ENCODE measurements at places on chromosomes 7 and 10.

- DNase-seq = no peak
Measured at GRCh38 chr10:98316661-98317060, 48.7 kb upstream of the LOXL4 start.

DNA sequence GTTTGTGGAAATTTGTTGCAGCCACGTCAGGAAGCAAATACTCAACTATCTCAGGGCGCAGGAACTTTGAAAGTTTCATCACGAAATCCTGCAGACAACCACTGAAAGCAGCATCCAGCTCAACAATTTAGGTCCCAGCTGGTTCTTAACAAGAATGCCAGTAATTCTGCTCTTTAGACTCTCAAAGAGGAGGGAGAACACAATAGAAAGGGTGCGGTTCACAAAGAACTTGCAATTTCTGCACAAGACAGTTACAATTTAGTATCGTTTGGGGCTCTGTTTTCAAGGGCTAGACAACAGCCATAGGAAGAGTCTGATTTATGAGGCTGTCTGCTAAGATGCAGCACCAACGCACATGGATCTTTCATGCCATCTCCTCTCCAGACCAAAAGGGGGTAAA lies 223.1 kb downstream of the FGFR2 start:
- no peak for DNase-seq

GRCh38 chr10:6514180-6514579 lies 65.9 kb downstream of the PRKCQ start:
- no peak for DNase-seq

GRCh38 chr7:48094861-48095293 lies 5.8 kb downstream of the UPP1 start:
- DNase-seq = no peak
